ENCODE measurements at places on chromosomes 6 and 20. TPM values are rescaled to one million over a fixed set of nuclear protein-coding genes. Genes with fewer than 3 reads are reported as not detected.
A peak's percentile ranks its signal among the peaks of the same experiment; 100 is the strongest.

The MOG gene
- total RNA-seq = not detected

The GSTA3 gene
- total RNA-seq = not detected

The ZFP57 gene
- total RNA-seq = 0.13 TPM

The SRSF12 gene
- not detected for total RNA-seq

The FLRT3 gene
- 0.04 TPM for total RNA-seq

DNA sequence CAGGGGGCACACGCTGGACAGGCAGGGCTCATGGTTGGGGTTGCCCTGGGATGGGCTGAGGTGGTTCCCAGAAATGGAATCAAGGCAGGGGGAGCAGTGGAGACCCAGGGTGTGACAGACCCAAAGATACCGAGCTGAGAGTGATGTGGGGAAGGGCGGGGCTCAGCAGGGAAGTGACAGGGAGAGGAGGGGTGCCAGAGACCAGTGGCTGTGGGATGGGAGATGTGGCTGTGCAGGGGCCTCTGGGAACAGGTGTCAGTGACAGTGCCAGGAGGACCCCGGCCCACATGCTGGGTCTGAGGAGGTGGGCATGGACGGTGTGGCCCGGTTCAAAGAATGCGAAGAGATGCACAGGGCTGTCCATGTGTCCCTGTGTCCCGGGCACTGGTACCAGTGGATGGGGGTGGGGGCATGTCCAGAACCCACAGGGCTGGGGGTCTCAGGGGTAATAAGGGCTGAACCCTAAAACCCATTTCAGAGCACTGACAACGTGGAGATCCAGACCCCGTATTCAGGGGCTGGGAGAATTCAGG, 1.0 kb downstream of the CABLES2 start:
- no peak for DNase-seq

DNA sequence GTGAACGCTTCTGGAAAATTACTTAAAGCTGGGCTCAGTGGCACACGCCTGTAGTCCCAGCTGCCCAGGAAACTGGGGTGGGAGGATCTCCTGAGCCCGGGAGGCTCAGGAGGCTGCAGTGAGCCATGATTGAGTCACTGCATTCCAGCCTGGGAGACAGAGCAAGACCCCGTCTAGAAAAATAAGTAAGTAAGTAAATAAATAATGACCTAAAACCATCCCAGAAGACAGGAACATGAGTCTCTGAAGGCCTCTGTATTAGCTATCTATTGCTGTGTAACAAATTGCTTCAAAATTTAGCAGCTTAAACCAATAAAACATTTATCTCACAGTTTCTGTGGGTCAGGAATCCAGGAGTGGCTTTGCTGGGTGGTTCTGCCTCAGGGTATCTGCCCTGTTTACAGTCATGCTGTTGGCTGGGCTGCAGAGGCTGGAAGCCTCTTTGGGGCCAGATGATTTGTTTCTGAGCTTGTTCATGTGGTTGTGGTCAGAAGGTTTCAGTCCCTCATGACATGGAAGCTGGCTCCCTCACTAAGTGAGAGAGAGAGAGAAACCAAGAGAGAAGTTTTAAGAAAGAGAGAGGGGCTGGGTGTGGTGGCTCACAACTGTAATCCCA, 48.4 kb upstream of the NCOA3 start:
- DNase-seq = no peak

GRCh38 chr6:155171109-155171746, 92.6 kb upstream of the CLDN20 start:
- peak; percentile 41 for DNase-seq

GRCh38 chr6:22952097-22952496, 382.7 kb downstream of the HDGFL1 start:
- no peak for DNase-seq

DNA sequence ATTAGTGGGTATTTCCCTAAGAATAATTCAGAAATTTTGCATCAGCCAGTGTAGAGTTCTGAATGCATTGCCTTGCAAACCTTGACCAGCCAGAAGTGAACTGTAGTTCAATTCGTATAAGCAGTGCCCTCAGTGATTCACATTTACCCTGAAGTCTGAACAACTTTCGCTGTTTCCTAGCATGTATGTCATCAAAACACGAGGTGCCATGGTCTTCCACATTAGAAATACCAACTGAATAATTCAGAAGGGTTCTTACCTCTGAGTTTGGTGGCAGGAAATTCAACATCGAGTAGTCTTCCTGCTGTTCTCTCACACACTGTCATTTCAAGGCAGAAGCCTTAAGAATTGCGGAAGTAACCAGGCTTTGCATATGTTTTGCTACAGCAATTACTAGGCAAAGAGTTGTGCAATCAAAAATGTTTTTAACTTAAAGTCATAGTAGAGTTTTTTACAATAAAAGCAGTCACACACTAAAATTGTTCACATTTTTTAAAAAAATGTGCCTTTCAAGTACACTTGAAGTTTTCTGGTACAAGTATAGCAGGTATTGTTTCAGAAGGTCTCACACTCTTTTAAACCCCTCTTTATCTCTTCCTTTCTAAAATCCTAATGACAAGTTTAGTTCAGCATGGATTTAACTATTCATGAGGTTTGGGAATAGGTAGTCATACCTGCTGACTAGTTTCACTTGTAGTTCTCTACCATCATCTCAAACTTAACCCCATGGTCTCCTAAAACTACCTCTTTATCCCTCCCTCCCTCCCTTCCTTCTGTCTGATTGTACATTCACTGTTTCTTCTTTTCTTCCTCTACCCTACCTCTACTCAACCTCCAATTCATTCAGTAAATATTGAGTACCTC, 118.3 kb downstream of the STXBP5 start:
- DNase-seq = no peak
